Germinal center (tissue), 1 donor: ENCODE measurements at places on chromosomes 2 and 18.

DNA sequence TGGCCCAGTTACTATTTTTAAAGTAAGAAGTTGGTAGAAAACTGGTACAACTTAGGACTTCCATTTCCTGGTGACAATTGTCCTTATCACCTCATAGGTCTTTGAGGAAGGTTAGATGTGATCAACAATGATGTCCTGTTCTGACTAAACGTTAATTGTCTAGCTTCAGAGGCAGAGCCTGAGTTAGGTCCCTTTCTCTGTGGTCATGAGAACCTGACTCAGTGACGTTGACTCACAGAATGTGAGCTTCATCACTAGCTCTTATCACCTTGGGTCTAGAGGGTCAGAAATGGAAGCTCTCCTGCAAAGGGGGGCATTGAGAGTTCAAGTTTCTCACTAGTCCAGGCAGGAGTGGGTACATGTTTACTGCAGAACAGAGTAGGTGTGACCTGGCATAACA, 60.6 kb upstream of the ATP8B1 start:
- DNase-seq: no peak

DNA sequence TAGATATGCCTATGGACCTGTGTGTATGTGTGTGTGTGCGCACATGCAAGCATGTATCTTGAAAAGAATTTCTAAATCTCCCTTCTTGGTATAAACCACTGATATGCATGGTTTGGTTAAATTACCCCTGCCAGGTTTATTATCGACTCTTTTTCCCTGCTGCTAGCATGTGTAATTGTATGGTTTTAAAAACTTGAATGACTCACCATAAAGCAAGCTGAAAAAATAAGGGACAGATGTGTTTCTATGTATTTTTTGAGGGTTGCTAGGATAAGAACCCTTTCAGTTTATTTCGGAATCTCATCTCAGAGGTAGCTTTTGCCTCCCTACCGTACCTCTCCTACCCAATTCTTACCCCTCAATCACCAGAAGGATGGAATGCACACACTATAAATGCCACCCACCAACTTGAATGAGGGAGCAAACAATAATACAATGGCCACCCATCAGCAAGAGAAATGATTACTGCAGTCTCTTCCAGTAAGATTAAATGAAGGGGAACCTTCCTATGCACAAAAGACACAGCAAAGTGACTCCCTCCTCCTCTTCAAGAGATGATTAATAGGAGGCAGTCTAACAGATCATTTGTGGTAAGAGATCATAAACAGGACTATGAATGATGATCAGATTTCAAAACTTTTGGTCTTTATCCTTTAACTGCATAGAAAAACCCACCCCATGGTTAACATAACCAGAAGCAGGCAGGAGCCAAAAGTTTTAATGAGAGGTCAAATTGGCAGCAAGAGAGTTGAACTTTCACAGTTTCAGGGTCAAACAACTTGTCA, 357.2 kb downstream of the SATB2 start:
- no peak for DNase-seq

GRCh38 chr18:31942999-31943877, at the start of gene TRAPPC8:
TRAPPC8 (minus strand) TSS chr18:31943128; CDS start chr18:31942764, 364 bp downstream.
- DNase-seq: peak; percentile 92

DNA sequence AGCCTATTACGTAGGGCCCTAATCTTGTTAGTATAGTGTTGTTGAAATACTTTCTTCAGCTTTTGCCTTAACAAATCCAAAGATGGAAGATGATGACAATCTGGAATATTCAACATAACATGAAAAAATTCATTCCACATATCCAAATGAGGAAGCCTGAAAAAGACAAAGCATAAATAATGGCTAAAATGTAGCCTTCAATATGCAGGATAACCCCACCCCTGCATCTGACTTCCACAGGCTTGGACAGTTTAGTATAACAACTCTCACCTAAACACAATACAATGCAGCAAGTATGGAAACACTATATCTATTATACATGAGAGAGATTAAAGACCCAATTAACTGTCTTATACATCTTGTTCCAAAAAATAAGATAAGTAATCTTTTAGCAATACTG, 39.9 kb downstream of the BUB1 start:
- DNase-seq: no peak

- DNase-seq: no peak
These were observed 449.3 kb downstream of the SLC4A3 start for GRCh38 chr2:220076734-220077133.

DNA sequence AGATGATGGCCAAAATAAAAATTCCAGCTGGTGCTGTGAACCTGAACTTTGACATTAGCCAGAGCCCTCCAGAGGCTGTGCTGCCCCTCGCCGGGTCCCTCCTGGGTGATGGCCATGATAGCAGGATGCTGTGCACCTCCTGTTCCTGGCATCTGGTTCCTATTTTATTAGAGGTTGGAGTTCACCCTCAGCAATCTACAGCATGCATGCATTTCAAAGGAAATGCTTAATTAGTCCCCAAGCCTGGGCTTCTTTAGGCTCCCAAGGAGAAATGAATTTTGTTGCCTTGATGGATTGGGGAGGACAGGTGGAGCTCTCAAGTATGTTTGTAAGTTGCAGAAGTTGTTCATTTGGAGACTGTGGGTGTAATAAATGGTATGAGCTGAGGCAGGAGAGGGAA, 166.9 kb downstream of the GLI2 start:
- no peak for DNase-seq

DNA sequence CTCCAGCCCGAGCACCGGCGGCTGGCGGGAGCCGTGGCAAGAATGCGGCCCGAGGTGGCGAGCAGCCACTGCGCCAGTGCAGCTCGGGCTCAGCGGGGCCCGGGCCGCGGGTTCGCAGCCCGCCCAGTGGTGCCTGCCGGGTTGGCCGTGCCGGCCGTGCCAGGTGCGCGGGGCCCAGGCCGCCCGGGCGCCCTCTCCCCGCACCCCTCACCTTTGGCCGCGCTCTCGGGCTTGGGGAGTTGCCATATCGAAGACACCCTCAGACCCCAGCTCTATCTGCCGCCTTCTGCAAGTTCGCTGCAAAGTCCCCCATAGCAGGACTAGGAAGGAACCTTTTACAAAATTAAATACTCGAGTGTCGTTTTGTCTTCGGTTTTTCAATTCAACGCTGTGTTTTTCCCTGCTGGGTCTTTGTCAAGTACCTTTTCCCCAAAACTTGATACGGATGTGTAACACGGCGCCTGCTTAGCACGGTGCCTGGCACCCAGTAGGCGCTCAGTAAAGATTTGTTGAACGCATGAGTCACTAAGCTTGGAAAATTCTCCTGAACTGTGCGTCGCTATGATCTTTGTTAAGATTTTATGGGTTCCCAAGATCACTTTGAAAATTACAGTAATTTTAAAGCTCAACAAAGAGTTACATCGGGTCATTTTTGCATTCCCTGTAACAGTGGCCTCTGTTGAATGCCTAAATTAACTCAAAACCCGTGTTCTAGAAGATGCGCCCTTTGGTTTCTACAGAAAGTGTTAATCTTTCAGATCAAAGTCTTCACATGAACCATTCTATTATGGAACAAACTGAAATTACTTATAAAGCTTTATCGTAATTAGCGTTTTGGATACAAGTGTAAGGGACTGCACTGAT, 750 bp downstream of the STRADB start:
- no peak for DNase-seq

DNA sequence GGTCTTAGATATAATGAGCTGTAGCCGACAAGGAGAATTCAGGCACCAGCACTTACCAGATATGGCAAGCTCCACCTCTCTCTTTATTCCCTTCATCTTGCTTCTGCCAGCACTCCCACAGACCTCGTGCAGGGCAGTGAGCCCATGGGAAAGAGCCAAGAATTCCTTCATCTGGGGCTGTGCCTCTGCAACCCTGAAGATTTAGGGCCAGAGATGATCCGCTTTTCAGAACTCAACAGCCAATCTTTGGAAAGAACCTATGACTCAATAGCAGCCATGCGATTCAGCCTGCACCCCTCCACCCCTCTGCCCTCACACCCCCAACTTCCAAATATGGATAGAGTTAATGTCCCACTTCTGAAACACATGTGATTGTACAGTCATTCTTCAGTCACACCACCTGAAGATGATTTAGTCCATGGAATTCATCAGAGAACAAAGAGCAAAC, 533.7 kb upstream of the TNP1 start:
- DNase-seq: no peak

- no peak for DNase-seq
These were observed 10.1 kb upstream of the ATP8B1 start for GRCh38 chr18:57813245-57813644.
